ENCODE measurements at places on chromosomes 12 and 14. TPM values are rescaled to one million over a fixed set of nuclear protein-coding genes. Genes with fewer than 3 reads are reported as not detected.

- no peak for DNase-seq
These were observed 140.3 kb downstream of the NEDD1 start for GRCh38 chr12:97047361-97047760.

DNA sequence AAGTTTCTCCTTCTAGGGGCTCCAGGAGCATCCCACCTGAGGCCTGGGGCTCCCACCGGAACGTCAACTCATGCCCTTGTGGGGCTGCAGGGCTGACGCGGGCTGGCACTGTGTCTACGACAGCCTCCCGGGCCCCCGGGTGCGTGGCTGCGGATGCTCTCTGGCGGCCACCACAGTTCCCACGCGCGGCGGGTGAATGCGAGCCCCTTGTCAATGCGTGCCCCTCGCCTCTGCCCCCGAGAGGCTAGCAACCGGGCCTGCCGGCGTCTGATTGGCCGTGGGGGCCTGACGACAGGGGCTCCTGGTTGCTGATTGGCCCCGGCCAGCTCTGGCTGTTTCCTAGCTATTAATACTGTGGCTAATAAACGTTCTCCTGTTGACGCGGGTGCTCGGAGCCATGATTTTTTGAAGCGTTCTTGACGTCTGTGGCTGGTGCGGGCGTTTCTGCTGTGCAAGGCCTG, 1.8 kb upstream of the MEG3 start:
- no peak for DNase-seq

Gene TRIM9
- 1.9 TPM for total RNA-seq

Gene DYNLL1
- total RNA-seq = 189 TPM

Gene GLT1D1
- 20.2 TPM for total RNA-seq
